ENCODE measurements at places on chromosomes 12 and 14.

DNA sequence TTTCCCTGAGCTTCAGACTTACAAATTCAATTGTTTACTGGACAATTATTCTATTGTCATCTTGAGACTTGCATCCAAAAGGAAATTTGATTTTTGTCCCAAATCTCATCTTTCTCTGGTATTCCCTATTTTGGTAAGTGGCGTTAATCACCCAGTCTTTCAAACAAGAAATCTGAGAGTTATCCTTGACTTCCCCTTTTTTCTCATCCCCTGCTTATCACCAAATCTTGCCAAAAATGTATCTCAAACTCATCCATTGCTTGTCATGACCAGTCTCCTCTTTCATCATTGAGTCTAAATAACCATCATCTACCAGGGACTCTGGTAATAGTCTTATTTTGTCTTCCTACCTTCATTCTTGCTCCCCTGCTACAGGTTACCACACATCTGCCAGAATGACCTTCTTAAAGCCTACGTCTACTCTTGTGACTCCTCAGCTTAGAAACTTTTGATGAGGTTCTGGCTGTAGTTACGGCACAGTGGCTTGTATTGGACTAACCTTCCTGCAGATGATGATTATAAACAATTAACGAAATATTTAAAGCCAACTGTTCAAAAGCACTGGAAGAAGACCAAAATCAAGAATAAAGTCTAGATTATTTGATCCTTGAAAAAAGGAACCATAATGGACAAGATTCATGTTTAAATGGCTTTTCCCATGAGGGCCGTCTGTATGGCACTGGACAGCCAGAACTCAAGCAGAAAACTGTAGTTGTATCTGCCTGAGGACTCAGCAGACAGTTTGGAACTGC is 9.0 kb upstream of the ANO2 start:
- DNase-seq: no peak

DNA sequence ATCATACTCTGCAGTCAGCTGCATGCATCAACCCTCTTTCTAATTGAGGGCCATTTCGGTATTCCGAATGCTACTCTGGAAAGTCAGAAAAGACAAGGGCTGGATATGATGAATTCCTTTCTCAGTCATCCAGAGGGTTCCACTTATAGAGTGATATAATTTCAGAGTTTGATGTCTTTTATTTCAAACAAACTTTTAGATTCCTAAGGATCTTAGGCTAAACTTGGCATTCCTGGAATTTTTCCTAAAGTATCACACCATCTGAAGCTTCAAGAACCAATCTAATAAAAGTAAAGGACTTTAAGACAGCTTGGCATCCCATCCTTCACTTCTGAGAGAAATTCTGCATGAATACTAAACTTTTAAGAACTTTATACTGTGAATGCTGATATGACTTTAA is 69.3 kb upstream of the KCNJ8 start:
- DNase-seq: no peak

- DNase-seq: peak; percentile 40
Measured at GRCh38 chr14:88492272-88493089, 62.3 kb downstream of the PTPN21 start.

DNA sequence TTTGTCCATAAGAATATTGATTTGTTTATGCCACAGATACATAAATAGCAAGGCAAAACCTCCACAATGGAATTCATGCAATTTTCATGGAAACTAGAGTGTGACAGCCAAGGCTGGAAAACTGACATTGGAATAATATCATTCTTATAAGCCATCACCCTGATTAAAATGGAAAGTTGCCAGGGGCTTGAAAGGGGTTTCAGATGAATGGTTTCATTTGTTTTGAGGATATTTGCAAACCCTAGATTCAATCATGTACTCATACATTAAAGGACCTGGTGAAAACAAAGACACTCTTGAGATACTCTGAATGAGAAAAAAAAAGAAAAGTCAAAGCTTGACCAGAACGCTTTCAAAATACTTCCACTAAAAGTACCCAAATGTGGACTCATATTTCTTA is 205.7 kb downstream of the DIO2 start:
- no peak for DNase-seq

DNA sequence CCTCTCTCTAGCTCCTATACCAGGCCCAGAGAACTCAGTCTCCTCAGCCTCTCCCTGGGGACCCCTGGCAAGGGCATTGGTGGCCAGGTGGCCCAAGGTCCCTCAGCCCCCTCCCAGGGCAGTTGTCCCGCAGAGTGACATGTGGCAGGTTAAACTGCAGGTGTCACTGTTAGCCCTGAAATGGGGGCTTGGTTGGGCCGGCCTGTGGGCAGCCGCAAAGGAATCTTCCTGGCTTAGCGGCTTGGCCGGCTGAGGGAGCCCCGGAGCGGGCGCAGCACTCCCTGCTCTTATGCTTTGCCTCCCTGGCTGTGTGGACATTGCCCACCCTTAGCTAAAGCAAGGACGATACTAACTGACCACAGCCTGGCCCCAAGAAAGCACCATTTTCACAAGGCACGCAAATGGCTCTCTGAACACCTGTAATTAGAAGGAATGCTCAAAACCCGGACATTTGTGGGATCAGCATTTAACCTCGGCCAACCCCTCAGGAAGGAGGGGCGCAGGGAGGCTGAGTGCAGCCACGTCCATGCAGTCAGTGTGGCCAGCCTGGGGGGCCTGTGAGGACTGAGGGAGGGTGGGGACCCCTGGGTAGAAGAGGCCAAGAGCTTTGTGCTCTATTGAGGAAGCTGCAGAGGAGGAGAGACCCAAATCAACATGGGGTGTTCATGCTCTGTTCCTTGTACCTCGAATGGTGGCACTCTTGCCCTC is 82.2 kb downstream of the PAPOLA start:
- DNase-seq: peak; percentile 45

DNA sequence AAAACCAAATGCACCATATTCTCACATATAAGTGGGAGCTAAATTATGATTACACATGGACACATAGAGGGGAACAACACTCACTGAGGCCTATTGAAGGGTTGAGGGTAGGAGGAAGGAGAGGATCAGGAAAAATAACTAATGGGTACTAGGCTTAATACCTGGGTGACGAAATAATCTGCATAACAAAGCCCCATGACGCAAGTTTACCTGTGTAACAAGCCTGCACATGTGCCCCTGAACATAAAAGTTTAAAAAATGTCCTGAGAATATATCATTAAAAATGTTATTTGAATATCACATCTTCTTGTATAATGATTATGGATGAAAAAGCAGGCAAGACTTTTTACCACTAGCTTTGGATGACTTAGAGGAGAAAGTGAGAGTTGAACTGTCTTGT is 138.0 kb upstream of the NOVA1 start:
- no peak for DNase-seq

GRCh38 chr12:129530984-129531383 is 372.8 kb downstream of the TMEM132D start:
- DNase-seq: no peak

DNA sequence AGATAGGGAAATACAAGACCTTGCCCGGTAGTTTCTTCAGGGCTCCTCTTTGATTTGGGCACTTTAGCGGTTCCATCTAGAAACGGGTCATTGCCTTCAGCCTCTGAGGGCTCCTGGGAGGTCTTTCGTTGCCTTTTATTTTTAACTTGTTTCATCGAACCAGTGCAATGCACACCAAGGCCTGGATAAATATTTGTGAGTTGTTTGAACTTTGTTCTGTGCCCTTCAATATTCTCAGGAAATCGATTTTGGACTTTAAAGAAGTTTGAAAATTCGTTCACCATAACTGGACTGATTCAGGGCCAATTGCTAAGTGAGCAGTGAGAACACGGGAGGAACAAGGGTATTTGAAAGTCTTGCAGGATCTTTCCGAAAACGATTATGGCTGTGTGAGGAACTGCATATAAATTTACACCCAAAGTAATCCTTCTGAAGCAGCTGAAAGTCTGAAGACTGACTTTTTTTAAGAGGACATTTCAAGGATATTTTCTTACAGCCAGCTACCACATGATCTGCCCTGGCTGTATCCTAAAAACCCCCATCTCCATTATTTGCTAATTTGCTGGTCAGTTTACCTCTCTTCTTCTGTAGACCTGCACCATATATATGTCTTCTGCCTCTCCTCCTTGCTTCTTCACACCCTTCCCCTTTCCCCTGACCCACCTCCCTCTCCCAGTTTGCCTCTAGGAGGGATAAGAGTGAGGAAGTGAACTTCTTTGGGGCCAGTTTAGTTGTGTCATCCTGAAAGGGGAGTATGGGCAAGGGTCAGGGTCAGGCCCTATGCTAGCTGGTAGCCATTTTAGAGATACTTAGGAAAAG is 8.0 kb downstream of the DUSP6 start:
- no peak for DNase-seq

DNA sequence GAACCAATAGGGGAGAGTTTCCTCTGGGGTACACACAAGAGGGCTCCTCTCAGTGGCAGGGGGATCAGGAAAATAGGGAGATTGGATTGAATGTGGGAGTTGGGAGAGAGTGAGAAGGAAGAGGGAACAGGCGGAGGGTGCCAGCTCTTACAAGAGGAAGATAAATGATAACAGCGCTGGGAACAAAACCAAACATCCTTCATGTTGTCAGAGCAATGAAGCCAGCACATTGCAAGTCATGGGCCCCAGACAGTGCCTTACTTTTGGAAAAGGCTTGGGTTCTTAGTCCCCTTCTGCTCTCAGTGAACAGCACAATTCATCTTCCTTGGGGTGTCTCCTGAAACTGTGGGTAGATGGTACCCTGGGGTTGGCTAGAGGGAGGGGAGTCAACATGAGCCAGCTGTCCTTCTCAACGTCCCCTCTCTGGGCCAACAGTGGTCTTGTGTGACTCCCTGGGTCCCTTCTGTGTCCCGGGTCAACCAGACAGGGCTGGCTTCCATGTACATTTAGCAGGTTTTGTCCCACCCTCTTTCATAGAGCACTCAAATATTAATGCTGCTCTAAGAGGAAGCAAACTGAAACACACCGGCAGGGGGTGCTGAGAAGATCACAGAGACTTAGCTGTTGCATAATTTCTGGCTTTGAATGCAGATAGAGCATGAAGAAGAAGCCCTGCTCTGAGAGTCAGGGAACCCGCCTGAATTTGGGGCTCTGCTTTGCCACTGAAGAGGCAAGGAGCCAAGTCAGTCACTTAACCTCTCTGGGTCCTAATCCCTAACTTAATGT is 138.5 kb downstream of the ESRRB start:
- DNase-seq: no peak

DNA sequence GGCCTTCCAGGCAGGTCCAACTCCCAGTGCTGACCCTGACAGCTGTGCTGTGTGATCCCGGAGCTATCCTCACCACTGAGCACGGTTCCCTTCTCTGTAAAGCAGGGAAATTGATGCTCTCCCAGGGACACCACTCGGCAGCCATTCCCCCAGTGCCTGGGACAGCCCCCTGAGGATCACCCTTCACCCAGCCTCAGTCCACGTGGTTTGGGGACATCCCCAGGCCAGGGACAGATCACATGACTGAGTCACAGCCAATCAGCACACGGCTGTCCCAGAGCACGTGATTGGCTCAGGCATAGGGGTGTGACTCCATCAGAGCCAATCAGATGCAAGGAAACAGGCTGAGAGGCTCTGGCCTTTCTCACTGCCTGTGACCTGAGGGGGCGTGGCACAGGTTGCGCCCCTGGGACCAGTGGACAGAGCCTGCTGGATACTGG is 68.8 kb upstream of the SFSWAP start:
- no peak for DNase-seq

DNA sequence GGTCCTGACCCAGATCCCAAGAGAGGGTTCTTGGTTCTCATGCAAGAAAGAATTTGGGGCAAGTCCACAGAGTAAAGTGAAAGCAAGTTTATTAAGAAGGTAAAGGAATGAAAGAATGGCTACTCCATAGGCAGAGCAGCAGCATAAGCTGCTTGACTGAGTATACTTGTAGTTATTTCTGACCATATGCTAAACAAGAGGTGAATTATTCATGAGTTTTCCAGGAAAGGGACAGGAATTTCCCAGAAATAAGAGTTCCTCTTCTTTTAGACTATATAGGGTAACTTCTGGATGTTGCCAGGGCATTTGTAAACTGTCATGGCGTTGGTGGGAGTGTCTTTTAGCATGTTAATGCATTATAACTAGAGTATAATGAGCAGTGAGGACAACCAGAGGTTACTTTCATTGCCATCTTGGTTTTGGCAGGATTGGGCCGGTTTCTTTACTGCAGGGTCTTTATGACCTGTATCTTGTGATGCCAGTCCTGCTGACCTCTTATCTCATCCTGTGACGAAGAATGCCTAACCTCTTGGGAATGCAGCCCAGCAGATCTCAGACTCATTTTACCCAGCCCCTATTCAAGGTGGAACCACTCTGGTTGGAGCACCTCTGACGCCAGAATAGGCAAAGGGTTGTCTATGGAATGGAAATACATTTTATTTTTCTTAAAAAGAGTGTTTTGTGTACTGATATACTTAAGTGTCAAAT is 113.8 kb downstream of the OTOGL start:
- DNase-seq: no peak

GRCh38 chr14:75987201-75987970 is 1.8 kb downstream of the IFT43 start:
- no peak for DNase-seq

DNA sequence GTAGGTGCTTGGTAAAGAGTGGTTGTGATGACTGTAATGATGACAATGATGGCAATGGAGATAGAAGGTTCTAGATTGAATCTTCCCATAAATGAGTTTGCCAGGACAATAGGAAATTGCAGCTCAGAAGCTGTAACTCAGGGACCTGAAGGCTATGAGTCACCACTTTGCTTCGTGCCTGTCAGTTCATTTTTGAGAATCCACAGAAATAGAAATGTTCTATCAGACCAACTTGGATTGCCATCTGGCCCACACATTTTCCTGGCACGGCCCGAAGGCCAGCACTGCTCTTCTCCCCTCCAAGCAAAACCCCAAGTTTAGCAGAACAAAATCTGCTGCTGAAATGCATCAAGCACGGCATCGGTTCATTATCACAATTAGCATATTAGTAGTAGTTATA is 1127.0 kb downstream of the BCL11B start:
- no peak for DNase-seq

GRCh38 chr12:118055865-118056773 is 4.9 kb downstream of the WSB2 start:
- DNase-seq: no peak

GRCh38 chr12:124307556-124307825 is 12.6 kb downstream of the RFLNA start:
- DNase-seq: no peak

- no peak for DNase-seq
Measured at GRCh38 chr12:132055535-132056096, 88.5 kb downstream of the DDX51 start.

DNA sequence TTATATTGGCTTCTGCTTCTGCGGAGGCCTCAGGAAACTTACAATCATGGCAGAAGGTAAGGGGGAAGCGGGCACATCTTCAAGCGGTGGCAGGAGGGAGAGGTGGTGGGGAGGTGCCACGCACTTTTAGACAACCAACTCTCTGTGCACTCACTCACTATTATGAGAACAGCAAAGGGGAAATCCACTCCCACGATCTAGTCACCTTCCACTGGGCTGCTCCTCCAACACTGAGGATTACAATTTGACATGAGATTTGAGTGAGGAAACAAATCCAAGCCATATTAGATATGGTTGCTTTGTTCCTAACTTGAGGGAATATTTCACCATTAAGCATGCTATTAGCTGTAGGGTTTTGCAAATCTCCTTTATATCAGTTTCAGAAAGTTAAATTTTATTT is 80.3 kb downstream of the UNC79 start:
- DNase-seq: no peak

GRCh38 chr14:58709949-58710348 is 72.2 kb downstream of the DACT1 start:
- DNase-seq: no peak
